ENCODE measurements at places on chromosomes 1 and 21.

- no peak for DNase-seq
Measured at GRCh38 chr1:170032531-170033280, 41.8 kb downstream of the KIFAP3 start.

DNA sequence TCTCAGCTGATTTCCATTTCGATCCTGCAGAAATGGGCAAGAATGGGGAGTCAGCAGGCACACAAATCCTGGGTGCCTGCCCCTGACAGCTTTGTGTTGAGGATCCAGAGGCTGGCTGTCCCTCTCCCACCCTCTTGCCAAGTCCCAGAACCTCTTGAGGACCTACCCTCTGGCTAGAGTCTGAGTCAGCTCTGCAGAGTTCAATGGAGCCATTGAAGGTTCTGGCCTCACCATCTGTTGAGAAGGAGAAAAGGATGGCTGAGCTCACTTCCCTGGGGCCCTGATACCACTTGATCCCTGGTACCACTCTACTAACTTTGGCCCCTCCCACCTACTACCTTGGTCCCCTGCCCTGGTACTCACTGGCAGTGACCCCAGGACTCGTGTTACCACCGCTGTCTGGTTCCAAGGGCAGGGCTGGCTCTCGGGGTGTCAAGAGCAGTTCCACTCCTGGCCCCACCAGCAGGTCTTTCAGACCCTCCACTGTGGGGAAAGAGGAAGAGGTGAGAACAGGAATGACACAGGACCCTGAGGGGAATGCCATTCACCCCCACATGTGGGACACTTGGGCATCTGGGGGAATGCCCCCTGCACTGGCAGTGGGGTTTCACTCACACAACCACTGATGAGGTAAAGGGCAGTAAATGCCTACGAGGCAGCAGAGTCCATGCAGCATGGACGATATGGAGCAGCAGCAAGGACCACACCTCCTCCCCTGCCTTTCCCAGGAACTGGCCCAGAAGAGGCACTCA lies 10.5 kb downstream of the RXFP4 start:
- DNase-seq: no peak

DNA sequence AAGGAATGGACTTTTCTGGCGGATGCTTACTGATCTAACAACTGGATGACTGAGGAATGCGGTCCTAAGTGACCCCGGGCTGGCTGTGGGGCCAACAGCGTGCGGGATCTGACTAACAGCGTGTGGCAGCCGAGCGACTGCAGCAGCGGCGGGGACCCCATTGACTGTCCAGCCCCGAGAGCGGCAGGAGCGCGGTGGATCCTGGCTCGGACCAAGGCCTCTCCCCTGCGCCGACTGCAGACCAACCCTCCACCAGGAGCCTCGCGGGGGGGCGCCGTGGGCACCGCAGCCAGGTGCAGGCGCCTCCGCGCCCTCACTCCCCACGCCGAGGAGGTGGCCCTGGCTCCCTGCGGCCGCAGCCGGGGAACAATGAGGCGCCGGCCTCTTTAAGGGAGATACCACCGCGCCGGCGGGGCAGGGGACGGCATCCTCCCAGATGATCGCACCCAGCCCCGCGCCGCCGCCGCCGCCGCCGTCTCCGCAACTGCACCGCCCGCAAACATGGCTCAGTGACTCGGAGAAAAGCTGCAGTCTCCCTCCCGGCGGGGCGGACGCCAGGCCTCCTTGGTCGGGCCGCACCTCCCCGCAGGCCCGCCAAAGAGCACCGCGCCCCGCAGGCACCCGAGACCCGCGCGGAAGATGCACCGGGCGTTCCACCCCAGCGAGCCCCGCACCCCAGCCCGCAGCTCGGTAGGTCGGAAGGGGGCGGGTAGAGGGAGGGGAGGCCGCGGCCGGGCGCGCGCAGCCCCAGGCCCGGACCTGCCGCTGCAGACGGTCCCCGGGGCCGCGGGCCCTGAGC lies 694 bp upstream of the PDIK1L start:
- DNase-seq: peak; percentile 67

DNA sequence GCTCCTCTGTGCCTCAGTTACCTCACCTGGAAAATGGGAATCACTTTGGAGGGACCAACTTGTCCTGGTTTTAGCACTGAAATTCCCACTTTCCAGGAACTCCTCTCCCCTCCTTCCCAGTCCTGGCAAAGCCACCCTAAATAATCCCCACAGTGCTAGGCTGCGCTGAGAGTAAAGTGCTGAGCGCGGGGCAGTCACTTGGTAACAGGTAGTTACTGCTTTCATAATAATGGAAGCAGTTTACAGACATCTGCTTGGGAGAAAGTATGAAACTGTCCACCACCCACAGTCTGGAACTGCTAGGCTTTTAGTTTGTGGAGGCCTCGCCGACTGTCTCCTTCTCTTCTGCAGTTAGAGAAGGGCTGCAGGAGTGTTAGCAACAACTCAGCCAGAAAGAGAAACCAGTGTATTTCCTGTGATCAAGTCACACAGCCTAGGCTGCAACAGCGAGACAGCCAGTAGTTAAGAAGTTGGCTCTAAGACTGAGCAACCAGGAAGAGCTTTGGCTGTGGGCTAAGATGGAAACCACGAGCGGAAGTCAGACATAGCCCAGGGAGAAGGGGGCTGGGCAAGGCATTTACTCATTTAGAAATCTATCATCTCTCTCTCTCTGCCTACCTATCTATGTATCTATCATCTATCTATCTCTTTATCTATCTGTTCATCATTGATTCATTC lies 30.8 kb upstream of the ABCG1 start:
- no peak for DNase-seq

- DNase-seq: peak; percentile 78
Measured at GRCh38 chr1:27099135-27099586, 55.8 kb downstream of the SLC9A1 start.

- no peak for DNase-seq
Measured at GRCh38 chr1:227906550-227907071, 41.1 kb downstream of the WNT9A start.

- DNase-seq: no peak
Measured at GRCh38 chr1:10890491-10891071, 94.1 kb upstream of the CASZ1 start.

- DNase-seq: no peak
Measured at GRCh38 chr1:201925981-201926645, 20.2 kb downstream of the LMOD1 start.

- DNase-seq: no peak
Measured at GRCh38 chr1:44507490-44508396, 102.7 kb downstream of the RNF220 start.

DNA sequence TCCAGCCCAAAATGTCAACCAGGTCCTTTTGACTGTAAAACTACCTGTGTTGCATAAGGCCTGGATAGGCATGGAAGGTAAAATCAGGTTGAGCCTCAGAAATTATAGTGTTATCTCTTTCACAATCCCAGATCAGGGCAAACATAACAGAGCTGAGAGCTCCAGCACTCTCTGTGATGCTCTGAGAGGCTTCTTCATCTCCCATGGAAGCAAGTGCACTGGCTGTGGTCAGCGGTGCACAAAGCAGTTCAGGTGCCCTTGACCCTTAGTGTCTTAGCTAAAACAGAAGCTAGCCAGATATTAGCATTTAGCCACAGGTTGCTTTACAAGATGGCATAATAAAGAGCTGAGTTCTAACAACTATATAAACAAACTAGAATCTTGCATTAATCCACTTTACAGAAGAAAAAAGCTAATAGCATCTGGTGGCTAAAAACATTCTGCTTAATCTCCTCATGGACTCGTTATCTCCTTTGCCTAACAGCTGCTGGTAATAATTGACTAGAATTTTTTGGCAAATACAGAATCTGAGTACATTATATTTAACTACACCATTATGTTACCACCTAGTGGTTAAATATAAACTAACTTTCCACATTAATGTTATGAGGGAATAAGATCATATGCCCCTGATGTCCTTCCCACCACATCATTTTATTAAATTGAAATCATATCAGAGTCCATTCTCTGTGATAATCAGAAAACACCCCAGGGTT lies 25.6 kb upstream of the POGK start:
- DNase-seq: no peak

DNA sequence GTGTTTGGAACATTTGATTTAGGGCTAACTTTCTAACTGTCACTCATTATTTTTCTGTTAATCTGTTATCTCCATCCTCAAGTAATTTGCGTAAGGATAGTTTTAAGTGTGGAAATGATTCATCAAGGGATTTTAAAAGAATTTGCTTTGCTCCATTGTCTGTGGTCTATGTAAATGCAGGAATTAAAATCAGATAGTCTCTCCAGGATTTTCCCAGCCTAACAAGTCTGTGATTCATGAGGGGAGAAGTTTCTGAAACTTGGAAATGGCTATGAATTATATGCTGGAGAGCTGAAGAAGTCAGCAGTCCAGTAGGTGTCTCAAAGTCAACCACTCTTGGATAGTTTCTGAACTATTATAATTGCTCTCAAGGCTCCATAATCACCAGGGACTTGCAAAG lies 264.5 kb downstream of the MRPL39 start:
- no peak for DNase-seq

- no peak for DNase-seq
Measured at GRCh38 chr1:236916131-236916800, 88.0 kb downstream of the MT1HL1 start.

GRCh38 chr1:51237351-51238033 lies 1.4 kb downstream of the RNF11 start:
- no peak for DNase-seq

DNA sequence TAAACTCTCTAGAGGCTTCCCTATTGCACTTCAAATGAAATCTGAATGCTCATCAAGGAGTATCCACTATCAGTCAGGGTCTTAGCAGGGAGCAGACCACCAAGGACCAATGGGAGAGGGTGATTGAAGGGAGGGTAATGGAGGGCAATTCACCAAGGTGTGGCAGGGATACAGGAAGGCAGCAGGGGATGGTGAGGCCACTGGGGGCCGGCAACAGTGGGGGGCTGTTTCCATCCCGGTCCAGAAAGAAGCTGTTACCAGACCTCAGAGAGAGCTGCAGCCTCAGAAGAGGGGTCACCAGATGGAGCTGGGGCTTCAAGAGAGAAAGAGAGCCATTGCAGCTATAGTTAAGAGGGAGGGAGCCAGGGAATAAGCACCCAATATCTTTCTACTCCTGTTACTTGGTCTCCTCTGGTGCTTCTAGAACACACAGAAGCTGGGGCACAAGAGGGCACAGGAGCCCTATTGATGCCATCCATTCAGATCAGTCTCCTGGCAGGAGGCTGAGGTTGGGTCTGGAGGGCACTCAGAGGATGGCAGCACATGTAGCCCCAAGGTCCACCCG lies 417.6 kb downstream of the PTPRU start:
- DNase-seq: no peak

DNA sequence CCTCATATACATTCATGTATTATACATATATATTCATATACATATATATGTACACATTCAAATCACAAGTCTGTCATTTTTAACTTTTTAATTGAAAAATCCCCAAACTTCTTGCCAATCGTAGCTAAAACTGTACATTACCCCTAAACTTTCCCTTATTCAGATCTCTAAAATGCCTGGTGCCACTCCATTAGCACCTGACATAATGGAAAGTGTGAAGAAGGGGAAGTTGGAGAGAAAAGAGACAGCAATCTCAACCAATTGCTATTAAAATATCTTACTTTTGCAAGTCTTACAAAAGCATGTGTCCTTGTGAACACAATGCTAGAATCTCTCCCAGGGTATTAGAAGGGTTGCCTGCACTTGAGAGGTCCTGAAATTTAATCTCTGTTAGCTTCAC lies 22.7 kb upstream of the PRKACB start:
- DNase-seq: no peak

DNA sequence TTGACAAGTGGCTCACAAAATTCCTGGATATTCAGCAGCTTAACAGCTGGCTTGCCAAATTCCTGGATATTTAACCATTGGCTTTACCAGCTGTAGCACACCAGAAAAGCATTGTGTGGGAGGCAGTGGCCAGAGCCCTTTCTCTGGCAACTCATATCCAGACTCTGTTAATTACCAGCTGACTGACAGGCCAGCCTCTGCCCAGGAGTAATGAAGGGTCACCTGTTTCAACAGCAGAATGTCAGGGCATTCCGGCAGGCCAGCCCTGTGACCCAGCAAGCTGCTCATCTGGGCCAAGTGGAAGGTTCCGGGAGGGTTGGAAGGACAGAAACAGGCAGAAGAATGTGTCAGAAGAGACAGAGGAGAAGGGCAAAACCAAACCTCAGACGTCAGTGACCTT lies 35.2 kb upstream of the KIRREL1 start:
- DNase-seq: no peak

- no peak for DNase-seq
Measured at GRCh38 chr1:116997066-116997465, 4.5 kb upstream of the CD101 start.

DNA sequence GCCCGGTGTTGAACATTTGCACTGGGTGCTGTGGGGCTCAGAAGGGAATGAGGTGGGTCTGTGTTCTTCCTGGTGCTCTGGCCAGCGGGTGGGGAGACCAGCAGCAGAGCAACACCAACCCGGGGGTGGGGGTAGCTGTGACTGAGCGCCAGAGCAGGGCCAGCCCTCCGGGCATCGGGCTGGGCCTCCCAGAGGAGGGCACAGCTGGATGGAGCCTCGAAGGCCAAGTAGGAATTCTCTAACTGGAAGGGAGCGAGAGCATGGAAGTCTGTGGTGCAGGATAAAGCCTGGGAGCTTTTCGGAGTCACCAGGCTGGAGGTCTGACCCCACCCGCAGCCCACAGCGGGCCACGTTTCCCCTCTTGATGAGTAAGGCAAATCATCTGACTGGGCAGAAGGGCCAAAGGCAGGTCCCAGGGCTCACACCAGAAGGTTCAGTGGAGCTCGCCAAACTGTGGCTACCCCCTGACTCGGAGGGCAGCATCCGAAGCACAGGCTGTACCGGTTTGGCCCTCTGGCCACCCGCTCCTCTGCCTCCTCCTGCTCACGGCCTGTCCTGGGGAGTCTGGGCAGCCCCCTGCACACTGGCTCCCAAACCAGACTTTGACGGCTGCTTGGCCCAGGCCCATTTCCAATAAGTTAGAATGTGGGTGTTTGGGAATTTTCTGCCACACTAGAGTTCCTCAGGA lies 18.8 kb downstream of the SLC1A7 start:
- DNase-seq: no peak

DNA sequence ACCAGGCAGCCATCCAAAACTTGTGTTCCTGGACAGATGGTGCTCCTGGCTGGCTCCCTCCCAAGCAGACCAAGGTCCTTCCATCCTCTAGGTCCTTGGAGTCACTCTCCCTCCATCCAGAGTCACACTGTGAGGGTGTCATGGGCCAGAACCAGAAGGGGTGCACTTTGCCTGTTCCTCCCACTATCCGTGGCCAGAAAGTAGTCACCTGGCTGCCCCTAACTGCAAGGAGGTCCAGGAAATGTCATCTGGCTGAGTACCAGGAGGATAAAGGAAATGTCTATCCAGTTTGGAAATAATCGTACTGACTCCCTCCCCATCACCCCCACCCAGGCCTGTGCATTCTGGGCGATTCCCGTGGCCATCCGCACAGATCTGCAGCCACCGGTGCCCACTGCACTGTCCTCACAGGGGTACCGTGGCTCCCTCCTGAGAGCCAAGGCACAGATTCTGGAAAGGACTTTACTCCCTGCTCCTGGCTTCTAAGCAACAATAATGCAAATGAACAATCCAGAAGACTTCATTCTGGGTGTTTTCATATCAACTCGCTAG lies 253.2 kb downstream of the NPHP4 start:
- no peak for DNase-seq

- DNase-seq: no peak
Measured at GRCh38 chr1:48627486-48627885, 149.2 kb downstream of the BEND5 start.

Data from DMS153 (cell line).